Left lobe of liver (tissue), 2 donors: ENCODE measurements at places on chromosomes 3 and 15. TPM values are rescaled to one million over a fixed set of nuclear protein-coding genes. Genes with fewer than 3 reads are reported as not detected.

- peak; percentile 35 for DNase-seq
Observed at GRCh38 chr3:46713898-46714552, 3.6 kb downstream of the PRSS50 start.

GRCh38 chr15:57915827-57916531 is 149.5 kb downstream of the ALDH1A2 start:
- DNase-seq = no peak

NAALADL2 gene
- total RNA-seq = 4.2 TPM

GRCh38 chr3:195034541-195034940 is 236.4 kb downstream of the XXYLT1 start:
- DNase-seq = no peak

PROS1 gene
- total RNA-seq = 147 TPM

DNA sequence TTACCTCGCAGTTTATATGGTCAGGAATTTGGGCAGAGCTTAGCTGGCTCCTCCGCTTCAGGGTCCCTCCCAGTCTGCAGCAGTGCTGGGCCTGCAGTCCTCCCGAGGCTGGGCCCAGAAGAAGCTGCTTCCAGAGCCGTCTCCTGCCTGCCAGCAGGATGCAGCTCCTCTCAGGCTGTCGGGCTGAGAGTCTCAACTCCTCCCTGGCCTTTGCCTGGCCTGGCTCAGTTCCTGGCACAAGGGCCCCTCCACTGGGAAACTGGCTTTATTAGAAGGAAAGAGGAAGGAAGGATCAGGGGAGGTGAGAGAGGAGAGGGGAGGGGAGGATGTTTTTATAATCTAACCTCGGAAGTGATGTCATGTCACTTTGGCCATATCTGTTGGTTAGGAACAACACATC is 72.8 kb downstream of the GABRG3 start:
- DNase-seq = no peak

FBXO45 gene
- 3.5 TPM for total RNA-seq

DNA sequence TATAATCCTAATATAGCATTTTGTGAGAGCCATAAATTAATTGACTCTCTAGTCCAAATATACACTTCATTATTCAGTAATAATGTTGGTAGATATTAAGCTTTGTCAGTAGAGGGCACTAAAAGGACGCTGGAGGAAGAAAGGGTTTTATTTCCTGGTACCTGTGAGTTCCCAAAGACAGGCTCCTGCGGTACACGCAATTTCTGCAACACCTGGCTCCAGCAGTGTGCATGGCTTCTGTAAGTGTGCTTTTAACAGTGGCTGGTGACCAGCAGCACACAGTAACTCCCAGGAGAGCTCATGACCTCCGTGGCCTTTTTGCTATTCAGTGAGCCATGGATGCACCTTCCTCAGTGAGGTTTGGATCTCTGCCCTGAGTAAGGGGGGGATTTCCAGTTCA is 338.3 kb upstream of the ZNF385D start:
- DNase-seq = peak; percentile 73

DNA sequence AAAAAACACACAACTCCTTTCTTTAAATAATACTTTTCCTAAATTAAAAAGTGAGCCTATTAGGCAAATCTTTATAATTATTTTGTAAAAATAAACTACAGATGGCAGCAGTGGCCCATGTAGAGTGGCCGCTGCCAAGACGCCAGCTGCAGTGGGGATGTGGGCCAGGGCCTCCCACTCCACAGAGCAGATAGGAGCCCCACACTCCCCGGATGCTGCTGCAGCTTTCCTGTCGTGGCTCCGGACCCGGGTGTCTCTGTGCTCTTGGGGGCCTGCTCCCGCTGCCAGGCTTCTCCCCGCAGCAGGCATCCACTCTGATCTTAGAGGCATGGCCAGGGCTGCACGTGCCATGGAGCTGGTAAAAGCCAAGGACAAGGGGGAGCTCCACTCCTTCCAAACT is 67.5 kb downstream of the PROS1 start:
- DNase-seq = no peak

DNA sequence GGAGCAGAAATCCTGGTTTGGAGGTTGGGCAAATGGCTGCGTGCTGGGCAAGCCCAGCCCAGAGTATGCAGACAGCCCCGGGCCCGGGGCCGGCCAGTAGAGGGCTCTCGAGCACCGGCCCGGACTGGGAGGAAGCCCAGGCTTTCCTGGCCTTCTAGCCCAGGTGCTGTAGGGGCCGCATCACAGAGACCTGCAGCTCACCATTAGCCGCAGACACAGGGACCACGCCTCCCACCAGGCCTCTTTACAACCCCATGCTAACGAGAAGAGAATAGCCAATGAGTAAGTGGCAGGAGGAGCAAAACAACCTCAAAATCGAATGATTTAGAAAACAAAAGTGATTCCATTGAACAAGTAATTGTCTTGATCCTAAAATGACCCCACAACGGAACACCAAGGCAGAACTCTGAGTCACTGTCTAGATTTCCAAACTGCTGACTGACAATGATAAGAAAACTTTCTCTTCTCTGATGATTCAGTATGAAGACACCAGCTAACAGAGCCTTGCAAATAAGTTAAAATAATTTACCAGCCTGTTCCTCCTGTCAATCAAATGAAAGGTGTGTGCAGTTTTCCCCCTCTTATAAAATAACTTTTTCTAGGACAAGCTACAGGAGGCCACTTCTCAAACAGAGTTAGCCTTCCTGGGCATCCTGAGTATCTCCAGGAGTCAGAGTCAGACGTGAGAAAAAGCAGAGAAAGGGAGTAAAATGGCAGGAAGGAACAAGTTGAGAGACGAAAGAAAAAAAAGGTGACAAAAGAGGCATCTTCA is 102.2 kb downstream of the DGKG start:
- DNase-seq = peak; percentile 75

KBTBD13 gene
- not detected for total RNA-seq

- no peak for DNase-seq
Observed at GRCh38 chr15:98562331-98562937, 85.9 kb upstream of the IGF1R start.

DNA sequence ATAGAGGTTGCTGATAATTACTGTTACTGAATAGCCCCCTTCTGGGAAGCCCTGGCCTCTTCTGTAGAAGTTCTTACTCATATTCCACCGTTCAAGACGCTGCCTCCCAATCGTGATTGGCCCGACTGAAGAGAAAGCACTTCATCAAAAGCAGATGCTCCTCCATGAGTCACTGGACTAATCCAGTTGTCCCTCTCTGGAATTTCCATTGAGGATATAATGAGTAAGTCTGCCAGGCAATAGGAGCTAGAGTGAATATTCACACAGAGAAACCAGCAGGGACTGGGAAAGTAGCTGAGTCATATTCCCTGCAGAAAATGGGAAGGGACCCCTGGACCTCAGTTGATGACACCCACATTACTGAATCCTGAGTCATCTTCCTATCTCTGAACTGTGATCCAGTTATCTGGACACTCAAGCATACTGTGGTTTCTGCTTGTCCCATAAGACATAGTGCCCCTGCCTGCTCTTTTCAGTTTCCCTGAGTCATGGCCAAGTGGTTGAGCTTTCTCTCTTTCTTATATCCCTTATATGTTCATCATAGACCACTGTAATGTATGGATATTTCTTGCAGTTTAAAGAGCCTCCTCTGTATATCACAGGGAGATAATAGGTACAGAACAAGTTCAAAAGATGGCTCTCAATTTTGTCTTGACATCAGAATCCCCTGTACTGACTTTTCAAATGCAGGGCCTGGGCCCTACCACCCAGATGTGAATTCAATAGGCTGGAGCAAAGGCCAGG is 151.2 kb upstream of the CDIN1 start:
- DNase-seq = no peak

GRCh38 chr3:19816631-19817030 is 117.4 kb downstream of the EFHB start:
- no peak for DNase-seq
